ENCODE measurements at places on chromosomes 16 and 17.

DNA sequence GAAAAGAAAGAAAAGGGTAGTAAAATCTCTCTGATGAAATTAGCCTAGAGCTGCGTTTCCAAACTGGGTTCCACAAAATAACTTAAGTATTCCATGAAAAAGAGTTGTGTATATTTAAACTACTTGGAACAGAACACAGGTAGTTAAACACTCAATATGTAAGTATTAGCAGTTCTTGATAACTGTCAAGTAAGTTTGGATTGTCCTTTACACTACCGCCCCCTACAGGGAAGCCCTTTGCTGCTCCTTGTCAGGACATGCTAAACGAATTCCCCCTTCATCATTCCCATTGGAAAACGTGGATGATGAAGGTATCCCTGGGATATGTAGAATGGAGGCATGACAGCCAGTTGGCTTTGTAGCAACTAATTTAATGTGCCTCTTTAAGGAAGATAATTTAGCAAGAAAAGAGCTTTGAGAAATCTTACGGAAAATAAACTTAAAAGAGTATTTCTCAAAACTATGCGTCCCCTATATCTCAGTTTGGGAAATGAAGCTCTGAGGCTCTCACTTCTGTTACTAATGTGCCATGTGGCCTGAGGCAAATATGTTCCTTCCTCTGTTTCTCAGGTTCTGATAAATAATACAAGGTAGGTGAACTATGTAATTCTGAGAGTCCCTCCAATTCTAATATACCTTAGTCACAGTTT is 18.8 kb downstream of the NCBP3 start:
- DNase-seq = peak; percentile 59

DNA sequence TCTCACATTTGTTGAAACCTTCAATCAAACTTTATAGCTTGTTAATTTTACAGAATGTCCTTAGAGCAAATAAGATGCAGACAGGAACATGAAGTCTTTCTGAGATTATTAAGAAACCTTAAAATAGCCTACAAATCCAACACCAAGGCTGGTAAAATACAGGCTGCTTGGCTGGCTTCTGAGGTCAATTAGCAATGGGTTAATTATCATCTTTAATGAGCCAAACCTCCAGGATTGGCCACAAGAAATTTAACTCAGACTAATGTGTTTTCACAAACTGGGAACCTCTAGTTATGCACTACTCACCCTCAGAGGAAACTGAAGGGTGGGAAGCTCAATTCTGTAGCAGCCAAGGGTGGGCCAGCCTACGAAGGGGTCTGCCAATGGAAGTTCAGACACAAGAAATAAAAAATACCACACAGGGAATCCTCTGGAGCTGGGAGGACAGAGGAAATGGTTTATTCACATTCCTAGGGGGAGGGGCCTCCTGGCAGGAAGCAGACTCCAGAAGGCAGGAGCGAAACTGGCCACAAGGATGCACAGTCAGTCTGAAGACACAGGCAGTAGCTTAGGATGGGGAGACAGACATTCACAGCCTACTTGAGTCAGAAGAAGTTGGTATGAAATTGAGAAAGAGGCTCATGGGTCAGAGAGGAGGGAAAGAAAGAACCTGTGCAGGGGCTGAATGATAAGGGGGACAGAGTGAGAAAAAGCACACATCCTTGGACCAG is 36.1 kb downstream of the HIC1 start:
- no peak for DNase-seq

GRCh38 chr16:21100447-21100846 is 50.2 kb downstream of the DNAH3 start:
- DNase-seq = no peak

- peak; percentile 65 for DNase-seq
Observed at GRCh38 chr16:57045694-57046381, 46.5 kb upstream of the CPNE2 start.

DNA sequence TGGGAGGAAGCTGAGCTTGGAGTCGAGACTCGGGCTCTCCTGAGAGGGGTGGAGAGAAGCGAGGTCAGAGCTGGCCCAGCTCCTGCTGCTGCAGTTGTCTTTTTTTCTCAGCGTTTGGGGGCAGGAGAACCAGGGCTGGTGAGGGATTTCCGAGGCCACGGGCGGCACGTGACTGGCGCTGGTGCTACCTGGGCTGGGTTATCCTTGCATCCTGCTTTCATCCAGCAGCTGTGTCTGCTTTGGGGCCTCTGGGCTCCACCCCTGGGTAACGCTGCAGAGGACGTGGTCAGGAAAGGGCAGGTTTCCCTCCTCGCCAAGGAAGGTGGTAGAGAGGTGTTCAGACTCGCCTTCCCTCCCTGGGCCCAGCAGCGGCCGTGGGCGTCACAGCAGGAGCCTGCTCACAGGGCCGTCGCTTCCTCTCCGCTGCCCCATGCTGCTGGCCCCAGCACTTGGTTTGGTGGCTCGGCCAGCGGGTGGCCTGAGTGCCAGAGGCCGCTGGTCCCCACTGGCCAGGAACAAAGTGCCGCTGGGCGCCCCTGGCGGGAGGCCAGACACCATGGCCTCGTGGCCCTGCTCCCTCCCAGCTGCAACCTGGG is 22.5 kb downstream of the GSE1 start:
- no peak for DNase-seq

DNA sequence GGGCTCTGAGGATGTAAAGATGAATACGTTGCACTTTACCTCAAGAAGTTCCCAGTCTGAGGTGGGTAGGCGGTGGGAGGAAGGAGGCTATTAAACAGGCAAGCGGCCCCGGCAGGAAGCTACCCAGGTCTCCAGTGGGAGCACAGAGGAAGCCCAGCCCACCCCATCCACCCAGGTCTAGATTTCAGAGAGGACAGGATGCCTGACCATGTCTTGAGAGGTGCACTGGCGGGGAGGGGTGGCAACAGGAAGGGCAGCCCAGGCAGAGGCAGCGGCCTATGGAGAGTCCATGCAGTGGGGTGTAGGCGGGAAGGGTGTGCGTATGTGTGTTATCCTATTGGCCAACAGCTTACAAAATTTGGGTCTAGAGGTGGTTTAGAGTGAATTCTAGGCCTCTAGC is 13.9 kb downstream of the SARM1 start:
- DNase-seq = no peak

GRCh38 chr16:79253100-79253631 is 347.4 kb downstream of the MAF start:
- DNase-seq = no peak

DNA sequence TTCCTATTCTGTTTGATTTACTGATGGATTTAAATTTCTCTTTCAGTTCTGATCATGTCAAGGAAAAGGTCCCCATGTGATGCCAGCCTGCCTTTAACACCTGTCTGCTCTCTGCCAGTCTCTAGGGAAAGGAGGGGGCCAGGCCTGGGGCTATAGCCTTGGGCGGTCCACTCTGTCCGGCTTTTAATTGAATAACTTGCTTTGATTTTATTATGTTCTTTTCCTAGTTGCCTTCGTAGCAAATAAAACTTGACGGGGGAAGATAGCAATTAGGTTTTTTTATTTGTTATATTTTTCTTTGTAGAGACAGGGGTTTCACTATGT is 47.6 kb downstream of the ABAT start:
- no peak for DNase-seq

GRCh38 chr16:9556949-9557665 is 465.7 kb downstream of the HAPSTR1 start:
- no peak for DNase-seq

GRCh38 chr17:29593591-29594518 is 923 bp downstream of the ANKRD13B start:
- DNase-seq = no peak

DNA sequence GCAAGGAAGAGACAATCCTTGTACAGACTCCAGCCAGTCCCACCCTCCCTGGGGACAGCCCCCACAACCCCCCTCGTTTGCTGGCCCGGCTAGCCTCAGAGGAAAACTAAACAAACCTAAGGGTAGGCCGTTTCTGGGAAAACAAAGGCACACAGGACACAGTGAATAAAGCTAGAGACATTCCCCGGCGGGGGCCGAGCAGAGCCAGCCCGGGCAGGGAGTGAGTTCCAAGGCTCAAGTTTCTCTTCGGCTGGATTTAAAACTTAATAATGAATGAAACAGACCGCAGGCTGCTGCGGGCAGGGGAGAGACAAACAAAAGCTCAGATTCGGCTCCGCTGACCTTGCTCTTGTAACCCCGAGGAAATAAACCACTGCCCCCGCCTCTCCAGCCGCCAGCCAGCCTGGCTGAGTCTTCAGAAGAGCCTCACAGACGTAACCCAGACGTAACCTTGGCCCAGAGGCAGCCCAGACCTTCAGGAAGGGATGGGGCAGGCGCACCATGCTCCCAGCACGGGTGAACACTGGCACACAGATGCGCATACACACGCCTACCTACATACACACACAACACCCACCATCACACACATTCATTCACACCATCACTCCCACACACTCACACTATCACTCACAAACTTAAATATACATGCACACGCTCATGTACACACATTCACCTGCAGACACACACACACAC is 216.0 kb downstream of the ZNF423 start:
- peak; percentile 61 for DNase-seq

- DNase-seq = no peak
Observed at GRCh38 chr16:58634265-58634802, 4.7 kb upstream of the CNOT1 start.

DNA sequence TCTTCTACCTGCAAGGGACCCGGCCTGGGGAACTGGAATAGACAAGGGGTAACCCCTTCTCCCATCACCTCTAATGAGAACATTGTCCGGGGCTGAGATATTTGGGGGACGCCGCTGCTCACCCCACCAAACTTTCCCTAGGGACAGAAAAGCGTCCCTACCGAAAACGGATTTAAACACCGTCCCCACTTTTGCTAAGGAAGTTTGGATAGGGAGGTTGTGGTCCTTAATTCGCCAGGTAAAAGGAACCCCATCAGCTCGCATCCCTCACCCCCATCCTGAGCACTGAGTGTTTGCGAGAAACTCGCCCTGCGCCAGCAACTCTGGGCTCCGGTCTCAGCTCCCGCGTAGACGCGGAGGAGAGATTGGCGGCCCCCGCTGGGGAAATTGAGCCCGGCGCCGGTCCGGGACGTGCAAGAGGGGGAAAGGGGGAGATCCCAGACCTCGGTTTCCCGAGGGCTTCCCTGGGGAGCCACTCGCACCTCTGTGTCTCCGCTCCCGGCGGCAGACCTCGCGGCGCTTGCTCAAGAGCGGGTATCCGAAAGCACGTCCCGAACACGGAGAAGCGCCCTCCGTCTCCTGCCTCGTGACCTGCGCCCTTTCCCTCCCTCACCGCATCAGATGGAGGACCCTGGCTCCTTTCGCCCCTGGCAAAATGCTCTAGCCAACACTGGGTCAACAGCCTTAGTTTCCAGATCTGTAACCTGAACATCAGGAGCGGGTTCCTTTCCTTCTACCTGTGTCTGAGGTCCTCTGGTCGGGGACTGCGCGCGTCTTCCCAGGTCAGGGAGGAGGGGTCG is 3.1 kb upstream of the SOX9 start:
- DNase-seq = peak; percentile 30

GRCh38 chr16:83701494-83701893 is 106.3 kb upstream of the HSBP1 start:
- DNase-seq = peak; percentile 72

DNA sequence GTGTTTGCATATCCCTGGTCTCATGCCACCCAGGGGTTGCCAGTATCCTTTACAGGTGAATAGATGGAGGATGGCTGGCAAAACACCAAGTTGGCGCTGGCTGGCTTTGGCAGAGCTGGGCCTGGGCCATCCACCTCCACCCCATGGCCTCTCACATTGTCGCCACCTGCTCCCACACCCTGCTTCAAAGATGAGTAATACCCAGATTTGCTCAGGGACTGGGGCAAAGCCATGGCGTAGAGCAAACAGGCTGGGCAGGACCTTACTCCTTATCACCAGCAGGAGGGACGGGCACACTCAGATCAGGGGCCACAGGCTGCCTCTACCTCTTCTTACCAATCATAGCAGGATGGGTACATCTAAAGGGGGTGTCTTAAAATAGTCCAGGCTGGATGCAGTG is 24.3 kb downstream of the PLA2G10 start:
- no peak for DNase-seq

DNA sequence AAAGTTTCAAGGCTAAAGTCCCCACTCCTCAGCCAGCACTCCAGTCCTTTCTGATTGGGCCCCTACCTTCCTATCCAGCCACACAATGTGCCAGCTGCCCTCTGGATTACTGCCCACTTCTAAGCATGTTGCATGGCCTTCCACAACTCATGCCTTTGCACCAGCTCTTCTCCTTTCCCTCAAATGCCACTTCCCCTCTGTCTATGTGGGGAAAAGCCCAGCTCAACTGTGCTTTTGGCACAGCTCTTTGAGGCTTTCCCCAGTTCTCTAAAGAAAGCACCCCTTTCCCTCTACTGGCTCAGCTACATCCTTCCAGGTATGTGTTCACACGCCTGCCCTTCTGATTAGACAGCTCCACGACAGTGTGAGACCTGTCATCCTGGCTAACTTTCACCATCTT is 18.5 kb downstream of the GTF3C1 start:
- no peak for DNase-seq

- DNase-seq = peak; percentile 49
Observed at GRCh38 chr17:65531256-65532100, 30.0 kb downstream of the AXIN2 start.

DNA sequence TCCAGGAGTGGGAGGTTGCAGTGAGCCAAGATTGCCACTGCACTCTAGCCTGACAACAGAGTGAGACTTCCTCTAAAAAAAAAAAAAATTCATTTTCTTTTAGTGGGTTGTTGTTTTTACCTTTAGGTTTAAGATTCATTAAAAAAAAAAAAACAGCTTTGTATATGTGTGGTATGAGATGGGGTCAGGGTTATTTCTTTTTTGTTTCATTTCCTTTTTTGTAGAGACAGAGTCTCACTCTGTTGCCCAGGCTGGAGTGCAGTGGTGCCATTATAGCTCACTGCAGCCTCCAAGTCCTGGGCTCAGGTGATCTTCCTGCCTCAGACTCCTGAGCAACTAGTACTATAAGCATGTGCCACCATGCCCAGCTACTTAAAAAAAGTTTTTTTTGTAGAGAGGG is 47.0 kb downstream of the BCAS3 start:
- DNase-seq = no peak

- no peak for DNase-seq
Observed at GRCh38 chr17:76688165-76688622, 22.6 kb downstream of the MXRA7 start.

DNA sequence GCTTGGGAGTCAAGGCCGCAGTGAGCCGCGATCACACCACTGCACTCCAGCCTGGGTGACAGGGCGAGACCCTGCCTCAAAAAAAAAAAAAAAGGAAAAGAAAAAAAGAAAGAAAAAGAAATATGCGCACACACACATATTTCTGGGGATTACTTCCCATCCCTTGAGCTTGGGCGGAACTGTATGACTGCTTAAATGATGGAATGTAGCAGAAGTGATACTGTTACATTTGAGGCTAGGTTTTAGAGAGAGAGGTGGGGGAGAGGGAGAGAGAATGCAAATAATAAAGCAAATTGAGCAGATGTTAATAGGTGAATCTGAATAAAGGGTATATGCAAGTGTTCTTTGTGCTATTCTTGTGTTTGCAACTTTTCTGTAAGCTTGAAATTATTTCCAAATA is 12.0 kb upstream of the USP32 start:
- DNase-seq = no peak

GRCh38 chr16:19186408-19186807 is 18.4 kb downstream of the SYT17 start:
- no peak for DNase-seq

GRCh38 chr17:31556969-31557645 is 165.6 kb downstream of the RAB11FIP4 start:
- no peak for DNase-seq

GRCh38 chr16:75298267-75298666 is 46.8 kb upstream of the BCAR1 start:
- no peak for DNase-seq
